ENCODE measurements at places on chromosomes 5 and 9. TPM values are rescaled to one million over a fixed set of nuclear protein-coding genes. Genes with fewer than 3 reads are reported as not detected.

NUTM2F gene
- polyA plus RNA-seq: not detected

PDGFRB gene
- polyA plus RNA-seq: 9.6 TPM

LHX3 gene
- not detected for polyA plus RNA-seq

HACD4 gene
- polyA plus RNA-seq: 0.98 TPM

SLC45A2 gene
- polyA plus RNA-seq: not detected

SLC34A1 gene
- 0.49 TPM for polyA plus RNA-seq

CCDC180 gene
- 1.6 TPM for polyA plus RNA-seq

PNPLA7 gene
- 2.3 TPM for polyA plus RNA-seq

DMRT3 gene
- polyA plus RNA-seq: 0.20 TPM

NCS1 gene
- polyA plus RNA-seq: 12.8 TPM

SLC1A3 gene
- 13.5 TPM for polyA plus RNA-seq

KIF4B gene
- not detected for polyA plus RNA-seq

IL13 gene
- polyA plus RNA-seq: not detected

SMIM33 gene
- polyA plus RNA-seq: not detected

All from esophagus (tissue), 2 donors.